ENCODE measurements at places on chromosomes 3 and 15.

DNA sequence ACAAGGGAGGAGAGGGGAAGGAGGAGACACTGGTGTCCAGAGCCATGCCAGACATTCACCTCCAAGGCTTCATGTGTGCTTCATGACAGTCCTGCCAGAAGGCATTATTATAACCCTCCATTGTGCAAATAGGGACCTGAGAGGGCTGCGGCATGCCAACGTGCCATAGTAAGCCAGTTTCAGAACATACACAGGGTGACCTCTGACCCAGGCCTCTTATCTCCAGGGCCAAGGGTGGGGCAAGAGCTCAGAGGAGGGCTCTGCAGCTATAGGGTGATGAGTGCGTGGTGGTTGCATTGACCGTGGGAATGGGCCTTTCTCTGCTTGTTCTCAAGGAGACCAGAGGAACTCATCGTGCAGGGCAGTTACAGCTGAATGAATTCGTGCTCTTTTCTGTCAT is 9.7 kb upstream of the ACSBG1 start:
- DNase-seq, result no peak

DNA sequence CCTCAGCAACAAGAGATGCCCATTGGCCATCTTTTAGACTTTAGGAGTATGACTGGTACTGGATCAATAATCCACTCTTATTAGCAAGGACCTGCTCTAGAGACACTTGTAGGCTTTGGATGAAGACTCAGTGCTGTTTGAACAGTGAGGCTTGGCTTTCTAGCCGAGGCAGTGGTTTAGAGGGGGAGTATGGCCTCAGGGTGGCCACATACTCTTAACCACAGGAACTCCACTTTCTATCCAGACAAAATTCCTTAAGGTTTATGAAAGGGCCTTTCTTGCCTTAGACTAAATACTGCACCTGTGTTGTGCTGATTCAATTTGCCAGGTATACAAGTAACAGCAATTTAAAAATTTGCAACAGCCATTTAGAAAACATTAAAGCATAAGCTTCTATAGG is 1046.3 kb downstream of the DIPK2A start:
- no peak for DNase-seq

DNA sequence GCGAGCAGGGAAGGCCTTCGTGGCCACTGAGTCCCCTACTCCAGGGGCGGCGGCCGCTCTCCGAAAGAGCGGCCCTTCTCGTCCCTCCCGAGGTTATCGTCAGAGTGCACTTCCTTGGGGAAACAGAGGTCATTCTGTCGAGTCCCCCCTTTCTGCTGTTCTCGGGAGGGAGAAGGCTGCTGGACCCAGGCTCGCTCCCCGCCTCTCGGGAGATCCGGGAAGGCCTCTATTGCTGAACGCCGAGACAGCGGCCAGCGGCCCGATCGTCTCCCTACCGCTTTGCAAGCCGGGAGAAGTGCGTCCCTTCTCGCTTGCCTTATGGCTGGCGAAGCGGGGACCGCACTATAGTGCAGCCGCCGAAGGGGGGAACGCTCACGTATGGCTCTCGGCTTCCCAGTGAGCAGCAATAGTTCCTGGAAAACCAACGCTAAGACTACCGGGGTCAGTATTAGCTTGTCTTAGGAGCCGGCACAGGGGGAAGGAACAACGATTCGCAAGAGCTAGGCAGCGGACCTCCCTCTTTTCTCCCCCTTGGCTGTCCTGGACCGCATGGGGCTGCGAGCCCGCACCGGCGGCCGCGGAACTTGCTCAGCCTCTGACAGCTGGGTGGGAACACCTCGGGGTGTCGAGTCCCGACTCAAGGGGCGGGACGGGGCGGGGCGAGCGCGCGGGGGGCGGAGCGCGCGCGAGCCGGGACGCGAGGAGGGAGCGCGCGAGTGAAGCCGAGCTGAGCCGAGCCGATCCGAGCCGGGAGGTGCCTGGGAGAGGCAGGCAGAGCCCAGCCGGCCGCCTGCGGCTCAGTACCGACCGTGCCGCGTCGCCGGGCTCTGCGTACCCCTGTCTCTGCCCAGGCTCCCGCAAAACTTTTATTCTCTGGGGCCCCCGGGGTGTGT is 930 bp upstream of the PPM1L start:
- peak; percentile 92 for DNase-seq

DNA sequence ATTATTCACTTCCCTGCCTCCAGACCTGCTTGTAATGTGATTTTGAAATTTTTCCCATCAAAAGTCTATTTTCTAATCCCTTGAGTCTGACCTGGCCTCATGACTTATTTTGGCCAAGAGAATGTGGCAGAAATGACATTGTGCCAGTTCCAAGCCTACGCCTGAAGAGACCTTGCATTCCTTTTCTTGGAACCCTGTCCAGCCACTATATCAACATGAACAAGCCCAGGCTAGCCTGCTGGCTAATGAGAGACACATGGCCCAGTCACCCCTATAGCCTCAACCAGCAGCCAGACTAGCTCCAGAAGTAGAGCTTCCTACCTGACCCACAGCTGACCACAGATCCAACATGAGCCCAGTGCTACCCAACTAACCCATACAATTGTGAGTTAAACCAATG is 121.1 kb upstream of the ACP3 start:
- DNase-seq, result no peak

- no peak for DNase-seq
Measured at GRCh38 chr3:71972031-71972430, 187.1 kb upstream of the PROK2 start.

- DNase-seq, result no peak
Measured at GRCh38 chr3:35404571-35404970, 234.8 kb upstream of the ARPP21 start.

GRCh38 chr3:45690336-45691035 is 1.3 kb downstream of the SACM1L start:
- peak; percentile 8 for DNase-seq

DNA sequence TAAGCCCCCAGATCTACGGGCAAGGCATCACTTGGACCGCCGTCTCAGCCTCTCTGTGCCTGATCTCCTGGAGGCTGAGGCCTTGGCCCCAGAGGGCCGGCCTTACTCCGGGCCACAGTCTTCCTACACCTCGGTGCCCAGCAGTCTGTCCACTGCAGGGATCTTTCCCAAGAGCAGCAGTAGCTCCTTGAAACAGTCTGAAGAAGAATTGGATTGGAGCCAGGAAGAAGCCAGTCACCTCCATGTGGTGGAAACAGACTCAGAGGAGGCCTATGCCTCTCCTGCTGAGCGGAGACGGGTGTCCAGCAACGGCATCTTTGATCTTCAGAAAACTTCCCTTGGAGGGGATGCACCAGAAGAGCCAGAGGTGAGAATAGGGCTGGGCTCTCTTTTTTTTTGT is 67.0 kb downstream of the MCTP2 start:
- DNase-seq, result no peak

- DNase-seq, result peak; percentile 89
Measured at GRCh38 chr15:52011711-52012144, 7.3 kb upstream of the MAPK6 start.

GRCh38 chr15:29018120-29018805 is 132.5 kb downstream of the APBA2 start:
- DNase-seq, result peak; percentile 63
